ENCODE measurements at places on chromosomes 7 and 10.

- DNase-seq, result no peak
These were observed 6.1 kb downstream of the ZNF853 start for GRCh38 chr7:6621195-6622133.

DNA sequence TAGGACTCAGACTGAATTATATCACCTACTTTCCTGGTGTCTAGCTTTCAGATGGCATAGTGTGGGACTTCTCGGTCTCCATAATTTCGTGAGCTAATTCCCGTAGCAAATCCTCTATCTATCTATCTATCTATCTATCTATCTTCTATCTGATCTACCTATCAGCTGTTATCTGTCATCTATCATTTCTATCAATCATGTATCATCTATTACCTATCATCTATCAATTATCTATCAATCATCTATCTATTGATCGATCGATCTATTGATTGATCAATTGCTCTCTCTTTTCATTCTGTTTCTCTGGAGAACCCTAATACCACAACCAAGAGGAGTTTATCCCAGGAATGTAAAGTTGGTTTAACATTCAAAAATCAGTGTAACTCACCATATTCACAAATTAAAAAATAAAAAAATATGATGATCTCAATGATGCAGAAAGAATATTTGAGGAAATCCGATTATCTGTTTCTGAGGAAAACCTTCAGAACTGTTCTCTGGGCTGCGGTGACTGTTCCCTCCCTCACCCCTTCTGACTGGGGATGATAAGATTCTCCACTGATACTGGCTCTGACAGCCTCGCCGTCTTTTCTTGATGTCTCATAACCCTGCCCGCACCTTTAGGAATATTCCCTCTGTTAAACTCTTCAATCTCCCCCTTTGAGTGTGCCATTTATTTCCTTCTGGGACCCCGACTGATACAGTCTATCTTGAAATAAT is 147.7 kb downstream of the ACTR3B start:
- no peak for DNase-seq

GRCh38 chr7:16416289-16417282 is 4.8 kb downstream of the CRPPA start:
- DNase-seq, result no peak

DNA sequence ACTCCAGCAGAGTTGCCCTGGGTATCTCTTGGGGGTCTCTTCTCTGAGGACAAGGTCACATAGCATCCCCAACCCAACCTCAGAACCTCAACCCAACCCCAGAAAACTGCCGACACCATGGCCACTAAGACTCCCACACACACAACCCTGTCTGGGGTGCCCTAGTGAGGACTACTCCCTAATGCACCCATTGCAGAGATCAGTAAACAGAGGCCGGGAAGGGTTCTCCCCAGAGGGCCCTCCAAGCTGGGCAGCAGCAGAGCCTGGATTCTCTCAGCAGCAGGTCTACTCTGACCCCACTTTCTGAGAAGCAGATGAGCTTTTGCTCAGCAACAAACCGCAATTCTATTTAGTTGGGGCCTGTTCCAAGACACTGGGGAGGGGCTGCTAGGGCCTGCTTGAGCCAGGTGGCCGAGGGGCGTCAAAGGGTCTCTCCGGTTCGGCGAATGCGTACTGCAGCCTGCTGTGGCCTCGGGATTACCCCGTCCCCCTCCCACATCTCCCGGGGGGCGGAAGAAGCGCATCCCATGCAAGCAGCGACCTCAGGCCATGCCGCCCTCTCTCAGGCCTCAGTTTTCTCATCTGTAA is 828 bp downstream of the OGDHL start:
- DNase-seq, result no peak

DNA sequence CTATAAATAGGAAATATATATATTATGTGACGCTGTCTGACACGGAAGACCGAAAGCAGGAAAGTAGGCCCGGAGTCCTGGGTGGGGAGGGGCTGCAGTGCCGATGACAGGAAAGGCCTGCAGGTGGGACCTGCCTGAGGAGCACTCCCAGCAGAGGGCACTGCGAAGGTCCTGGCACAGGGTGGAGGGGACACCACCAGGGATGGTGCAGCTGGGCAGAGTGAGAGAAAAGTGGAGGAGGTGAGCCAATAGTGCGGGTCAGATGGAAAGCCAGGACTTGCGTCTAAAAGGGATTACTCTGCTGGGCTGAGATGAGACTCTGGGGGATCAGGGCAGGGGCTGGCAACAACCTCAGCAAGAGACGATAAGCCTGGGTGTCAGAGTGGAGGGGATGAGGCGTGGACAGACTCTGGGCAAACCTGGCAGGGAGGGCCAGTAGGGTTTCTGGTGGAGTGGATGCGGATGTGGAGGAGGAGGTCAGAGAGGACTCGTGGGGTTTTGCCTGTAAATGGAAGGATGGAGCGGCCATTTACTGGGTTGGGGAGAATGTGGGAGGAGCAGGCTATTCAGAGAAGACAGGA is 118.2 kb upstream of the ZNF746 start:
- DNase-seq, result no peak

DNA sequence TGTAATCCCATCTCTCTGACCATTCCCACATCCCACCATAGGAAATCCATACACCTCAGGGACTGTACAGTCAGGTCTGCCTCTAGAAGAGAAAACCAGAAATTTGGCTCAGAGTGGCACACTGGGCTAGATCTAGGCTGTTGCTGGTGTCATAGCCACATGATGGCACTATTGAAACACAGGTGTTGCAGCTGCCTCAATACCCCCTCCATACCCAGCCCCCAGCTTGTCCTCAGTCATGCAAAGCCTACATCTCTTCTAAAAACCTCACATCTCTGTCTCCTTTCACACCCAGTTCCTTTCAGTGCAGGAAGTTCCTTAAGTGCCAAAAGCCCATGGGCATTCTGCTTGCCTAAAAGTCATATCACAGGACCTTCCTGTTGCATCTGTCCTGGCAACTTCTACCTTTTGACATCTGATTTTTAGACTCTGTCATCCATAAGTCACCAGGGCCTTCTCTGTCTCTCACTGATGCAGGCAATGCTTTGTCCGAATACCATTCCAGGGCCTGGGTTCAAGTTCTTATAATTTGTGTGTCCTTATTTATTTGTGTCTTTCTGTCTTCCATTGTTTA is 27.0 kb upstream of the HIBADH start:
- no peak for DNase-seq

DNA sequence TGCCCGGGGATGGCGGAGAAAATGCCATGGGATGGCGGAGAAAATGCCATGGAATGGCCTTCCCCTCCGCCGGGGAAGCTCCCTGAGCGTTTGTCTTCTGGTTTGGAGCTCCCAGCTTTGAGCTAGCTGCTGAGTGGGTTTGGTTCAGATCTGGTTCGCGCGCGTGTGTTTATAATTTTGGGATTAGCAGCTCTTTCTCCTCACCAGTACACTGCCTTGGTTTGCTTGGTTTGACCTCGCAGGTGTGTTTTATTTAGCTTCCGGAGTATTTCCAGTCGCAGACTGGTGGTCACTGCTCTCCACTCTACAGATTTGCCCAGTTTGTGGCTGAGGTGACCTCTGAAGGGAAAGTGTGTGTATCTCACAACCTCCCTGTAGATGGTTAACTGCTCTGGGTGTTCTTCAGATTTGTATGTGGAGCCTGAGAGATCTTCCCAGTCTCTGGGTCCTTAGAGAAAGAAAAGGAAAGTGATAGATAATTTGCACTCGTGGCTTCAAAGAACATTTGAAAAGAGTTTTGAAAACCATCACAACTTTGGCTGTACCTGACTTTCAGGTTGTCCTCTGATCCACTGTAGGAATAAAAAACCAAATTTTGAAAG is 597 bp downstream of the ZNF277 start:
- DNase-seq, result no peak

DNA sequence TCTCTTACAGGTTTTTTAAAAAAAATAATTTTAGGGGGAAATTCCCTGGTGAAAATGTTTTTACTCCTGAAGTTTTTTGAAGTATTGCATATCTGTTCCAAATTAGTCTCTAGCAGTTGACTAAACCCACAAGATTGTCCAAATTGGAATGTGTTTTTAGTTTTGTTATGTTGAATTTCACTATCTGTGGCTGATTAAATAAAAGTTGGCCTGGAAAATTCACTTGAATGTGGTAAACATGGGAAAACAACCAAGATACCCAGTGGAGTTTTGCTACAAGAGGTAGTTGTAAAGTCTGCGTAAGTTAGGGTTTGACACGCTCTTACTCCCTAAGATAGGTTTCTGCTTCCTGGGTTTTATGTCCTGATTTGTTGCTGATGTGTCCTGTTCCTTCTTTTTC is 3.3 kb downstream of the TSGA13 start:
- DNase-seq, result no peak

GRCh38 chr10:89207181-89207800 is at the start of gene CH25H:
CH25H (minus strand) TSS chr10:89207317; CDS start chr10:89207292, 25 bp downstream.
- DNase-seq, result no peak

DNA sequence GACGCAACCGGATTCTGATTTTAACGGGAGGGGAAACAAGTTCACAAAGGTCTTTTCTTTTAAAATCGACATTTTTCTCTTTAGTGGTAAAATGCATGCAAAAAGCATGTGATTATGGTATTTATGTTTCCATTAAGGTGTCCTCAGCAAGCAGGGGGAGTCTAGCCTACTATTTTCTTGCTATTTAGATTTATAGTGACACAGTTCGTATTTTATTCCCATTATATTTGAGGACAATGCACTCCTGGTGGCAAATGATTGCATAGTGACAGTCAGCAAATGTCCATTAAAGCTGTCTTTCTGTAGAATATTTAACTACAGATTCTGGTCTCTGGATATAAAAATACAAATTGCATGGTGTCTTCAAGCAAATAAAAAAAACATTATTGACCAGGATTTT is 554.2 kb downstream of the PARD3 start:
- no peak for DNase-seq

- DNase-seq, result no peak
These were observed 29.7 kb downstream of the KIAA1217 start for GRCh38 chr10:24238519-24239247.

- DNase-seq, result no peak
These were observed 46.1 kb downstream of the KLF6 start for GRCh38 chr10:3738855-3739350.

DNA sequence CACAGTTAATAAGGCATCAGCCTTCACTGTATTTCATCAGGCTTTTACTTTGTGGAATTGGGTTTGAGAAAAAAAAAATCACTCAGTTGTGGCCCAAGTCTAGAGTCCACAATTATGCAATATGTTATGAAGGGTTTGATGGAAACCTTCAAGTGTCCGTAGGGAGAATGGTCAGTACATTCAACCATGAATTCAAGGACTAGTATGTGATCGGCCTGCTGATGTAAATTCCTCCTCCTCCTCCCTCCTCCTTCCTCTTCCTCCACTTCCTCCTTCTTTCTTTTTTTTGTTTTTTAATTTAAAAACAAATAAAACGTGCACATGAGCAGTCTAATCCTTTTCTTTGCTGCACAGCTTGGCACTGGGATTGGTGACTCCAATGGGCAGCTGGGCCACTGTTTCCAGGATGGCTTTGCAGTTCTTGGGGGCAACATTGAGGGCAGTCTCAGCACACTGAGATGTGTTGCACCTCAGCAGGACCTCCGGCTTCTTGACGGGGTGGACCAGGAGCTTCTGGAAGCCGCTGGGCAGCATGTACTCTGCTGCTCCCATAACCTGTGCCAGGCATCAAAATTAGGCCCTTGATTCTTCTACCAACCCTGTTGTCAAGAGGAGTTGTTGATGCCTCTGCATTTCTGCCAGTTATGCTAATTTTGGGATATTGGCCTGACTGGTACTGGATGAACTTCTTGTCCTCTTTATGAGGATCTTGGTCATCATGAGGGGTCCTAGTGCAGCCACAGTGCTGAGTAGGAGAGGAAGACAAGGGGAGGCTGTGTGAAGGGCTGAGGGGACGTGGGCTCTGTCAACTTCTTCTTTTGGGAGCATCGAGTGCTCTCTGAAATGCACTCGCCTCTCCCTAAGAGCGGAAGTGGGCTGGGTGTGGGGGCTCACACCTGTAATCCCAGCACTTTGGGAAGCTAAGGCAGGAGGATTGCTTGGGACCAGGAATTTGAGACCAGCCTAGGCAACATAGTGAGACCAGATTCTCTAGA is 9.3 kb upstream of the IL2RA start:
- no peak for DNase-seq

DNA sequence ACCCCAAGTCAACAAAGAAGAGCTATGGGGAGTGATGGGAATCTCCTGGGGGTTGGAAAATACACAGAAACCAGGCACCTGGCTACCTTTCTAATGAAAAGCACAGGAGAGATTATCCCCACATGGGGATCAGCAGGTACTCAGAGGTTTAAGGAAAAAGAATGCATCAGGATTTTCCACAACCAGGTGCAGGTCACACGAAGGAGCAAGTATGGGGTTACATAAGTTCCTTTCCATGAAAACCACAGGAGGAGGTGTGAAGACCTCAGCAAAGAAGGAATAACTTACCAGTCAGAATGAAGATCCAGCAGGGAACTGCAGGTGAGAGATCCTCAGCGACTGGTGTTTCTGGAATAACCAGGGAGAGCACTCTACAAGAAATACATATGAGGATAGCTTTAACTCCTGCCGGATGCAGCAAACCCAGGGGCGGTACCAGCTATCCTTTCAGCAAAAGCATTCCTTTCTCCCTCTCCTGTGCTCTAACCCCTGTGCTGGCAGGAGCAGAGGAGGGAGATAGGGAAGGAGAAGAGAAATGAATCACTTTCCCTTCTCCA is 116.7 kb upstream of the TMEM106B start:
- no peak for DNase-seq

DNA sequence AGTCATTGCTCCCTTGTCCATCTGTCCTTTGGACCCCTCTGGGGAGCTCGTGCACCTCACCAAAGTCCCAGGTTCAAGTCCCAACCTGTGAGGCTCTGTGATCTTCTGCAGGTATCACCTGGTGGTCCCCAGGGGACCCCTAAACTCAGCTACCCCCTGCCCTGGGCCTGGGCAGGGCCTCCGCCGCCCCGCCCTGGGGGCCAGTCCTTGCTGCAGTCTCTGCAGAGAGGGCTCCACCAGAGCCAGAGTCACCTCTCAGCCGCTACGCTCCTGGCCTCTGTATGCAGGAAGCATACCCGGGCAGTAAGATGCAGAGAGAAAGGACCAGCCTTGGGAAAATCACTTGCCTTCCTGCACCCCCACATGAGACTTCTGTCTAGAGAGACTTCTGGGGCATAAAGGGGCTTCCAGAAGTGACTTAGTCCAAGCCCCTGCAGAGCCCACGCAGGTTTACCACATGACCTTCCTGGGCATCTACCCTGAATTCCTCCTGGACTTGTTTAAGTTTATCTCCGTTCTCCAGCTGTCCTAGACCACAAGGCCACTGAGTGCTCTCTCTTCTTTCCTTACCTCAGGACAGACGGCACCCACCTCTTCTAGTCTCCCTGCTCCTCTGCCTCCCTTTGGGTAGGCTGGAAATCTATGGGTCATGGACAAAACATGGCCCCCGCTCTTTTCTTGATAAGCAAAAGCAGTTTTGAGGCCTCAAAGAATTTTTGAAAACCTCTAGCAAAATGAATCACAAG is 21.2 kb downstream of the CALML5 start:
- DNase-seq, result no peak

DNA sequence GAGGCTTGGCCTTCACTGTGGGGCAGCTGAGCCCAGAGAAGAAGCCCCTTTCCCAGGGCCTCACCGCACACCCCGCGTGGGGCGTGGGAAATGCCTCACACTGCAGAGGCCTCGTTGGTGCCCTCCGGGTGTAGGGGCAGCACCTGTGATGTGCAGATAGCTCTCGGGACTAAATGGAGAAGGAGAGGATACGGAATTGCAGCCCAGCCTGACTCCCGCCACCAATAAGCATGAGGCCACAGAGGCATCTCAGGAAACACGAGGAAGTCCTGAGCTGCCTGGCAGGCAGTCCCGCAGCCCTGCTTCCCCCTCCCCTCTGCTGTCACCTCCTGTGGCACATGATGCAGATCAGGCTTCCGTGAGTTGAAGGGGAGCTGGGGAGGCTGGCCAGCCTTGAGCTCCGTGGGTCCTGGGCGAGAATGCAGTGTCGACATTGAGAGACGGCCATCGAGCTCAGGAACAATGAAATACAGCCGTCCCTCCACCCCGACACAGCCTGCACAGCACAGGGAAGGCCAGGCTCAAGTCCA is 59.6 kb upstream of the PPP2R2D start:
- no peak for DNase-seq
